ENCODE measurements at places on chromosomes 7 and 10.

GRCh38 chr7:1045069-1046063 lies 1.0 kb downstream of the GPR146 start:
- DNase-seq, result no peak

DNA sequence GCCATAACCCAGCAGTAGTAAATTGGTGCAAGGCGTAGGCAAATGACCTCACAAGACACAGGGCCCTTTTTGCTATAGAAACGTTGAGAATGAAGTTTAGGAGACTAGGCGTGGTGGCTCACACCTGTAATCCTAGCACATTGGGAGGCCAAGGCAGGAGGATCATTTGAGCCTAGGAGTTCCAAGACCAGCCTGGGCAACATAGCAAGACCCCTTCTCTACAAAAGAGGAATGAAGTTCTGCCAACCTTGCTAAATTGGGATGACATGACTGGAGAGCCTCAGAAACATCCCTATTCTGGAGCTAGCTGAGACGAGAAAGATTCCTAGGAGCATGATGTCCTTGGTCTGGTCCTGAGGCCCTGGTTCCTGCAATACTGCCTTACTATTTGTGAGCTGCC lies 20.6 kb downstream of the CDK1 start:
- DNase-seq, result no peak

DNA sequence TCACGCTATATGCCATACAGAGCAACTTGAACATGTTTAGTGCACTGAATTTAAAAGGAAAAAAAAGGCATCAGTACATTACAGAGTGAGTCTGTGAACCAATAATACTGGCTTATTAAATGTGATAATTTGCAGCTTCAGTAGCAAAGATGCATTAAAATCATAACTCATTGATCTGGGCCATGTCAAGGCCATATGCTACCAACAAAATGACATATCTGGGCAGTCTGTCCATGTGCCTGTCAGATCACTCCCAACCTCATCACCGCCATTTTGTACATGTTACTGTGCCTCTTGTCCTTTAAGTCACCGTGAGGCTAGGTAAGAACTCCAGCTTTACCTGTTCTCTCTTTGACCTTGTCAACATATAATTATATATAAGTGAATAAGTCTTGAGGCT lies 307.4 kb upstream of the LRGUK start:
- DNase-seq, result no peak

DNA sequence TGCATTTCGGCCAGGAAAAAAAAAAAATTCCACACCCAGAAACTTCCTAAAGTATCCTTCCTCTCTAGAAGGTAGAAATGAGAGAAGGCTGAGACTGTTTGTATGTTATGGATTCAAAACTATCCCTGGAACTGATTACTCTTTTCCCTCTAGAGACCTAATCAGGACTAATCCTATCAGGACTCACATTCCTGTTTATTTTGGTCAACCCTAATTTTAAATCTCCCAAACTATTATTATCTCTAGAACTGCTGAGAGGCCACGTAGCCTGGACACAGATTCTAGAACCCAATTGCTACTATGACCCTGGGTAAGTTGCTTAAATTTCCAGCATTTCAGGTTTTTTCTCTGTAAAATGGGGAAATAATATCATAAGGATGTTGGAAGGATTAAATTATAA lies 346.8 kb upstream of the MEOX2 start:
- DNase-seq, result no peak

- no peak for DNase-seq
Measured at GRCh38 chr10:32197423-32197822, 141.2 kb upstream of the KIF5B start.

DNA sequence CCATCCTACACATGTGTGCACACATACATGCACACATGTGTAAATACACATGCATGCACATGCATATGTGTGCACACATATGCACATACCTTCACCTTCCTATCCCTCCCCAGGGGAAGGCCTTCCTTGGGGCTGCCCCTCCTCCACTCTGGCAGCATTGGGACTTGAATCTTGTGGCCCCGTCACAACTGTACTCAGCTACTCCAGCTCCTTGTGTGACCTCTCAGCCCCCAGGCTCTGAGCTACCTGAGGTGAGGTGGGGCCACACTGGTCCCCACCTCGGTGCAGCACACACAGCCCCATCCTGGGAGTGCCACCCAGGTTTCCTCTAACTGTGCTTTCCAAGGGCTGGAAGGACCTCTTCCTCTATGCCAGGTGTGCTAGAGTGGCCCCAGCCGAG lies 116.0 kb downstream of the LHPP start:
- no peak for DNase-seq

GRCh38 chr7:145909991-145910513 lies 206.5 kb upstream of the CNTNAP2 start:
- DNase-seq, result no peak

DNA sequence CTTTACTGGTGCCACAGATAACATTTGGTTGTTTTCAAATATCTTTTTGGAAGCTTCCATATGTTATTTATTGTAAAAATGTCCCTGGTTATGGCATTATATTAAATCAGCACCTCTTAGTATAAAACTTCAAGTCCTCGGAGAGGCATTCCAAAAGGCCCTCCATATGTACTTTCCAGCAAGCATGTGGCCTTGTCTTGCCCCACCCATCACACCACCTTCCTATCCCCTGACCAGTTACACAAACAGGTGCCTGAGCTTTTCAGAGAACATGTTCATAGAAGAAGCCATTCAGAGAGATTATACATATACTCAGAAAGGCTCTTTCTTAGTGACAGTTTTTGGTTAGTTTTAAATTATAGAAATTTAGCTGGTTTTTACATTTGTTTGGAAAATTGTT lies 92.4 kb upstream of the PRKG1 start:
- no peak for DNase-seq

DNA sequence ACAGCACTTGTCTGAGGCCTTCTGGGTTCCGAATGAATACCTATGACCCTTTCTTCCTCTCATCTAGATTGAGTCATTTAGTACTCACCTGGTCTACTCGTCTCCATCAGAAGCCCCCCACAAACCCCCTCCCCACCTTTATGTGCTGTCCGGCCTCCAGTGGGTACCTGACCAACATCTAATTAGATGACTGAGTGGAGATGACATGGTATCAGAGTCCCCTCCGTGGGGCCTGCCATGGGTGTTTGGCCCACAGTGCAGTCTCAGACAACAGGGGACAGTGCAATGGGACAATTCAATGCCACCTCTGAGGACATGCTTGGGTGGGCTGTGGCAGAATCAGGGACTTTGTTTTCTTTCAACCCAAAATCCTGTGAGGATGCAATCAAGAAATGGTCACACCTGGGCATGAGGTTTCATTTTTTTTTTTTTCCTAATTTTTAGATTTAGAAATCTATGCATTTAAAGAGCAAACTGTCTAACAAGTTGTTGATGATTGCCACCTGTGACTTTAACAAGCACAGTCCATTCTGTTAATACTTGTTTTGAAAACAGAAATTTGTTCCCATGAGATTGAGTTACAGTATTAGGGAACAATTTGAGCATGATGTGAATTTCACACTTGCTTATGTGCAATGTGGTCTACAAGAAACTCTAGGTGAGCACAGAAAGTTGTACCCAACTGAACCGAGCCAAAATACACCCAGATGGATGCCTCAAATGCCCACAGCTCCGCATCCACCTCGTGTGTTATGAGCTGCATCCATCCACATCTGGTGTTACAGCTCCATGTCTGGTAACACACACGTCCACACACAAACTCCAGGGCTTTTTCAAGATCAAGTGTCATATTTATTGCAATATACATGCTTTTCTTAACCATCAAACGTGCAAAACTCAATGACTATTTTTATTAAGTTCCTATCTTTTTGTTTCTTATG lies 27.5 kb downstream of the GPRIN2 start:
- DNase-seq, result no peak

DNA sequence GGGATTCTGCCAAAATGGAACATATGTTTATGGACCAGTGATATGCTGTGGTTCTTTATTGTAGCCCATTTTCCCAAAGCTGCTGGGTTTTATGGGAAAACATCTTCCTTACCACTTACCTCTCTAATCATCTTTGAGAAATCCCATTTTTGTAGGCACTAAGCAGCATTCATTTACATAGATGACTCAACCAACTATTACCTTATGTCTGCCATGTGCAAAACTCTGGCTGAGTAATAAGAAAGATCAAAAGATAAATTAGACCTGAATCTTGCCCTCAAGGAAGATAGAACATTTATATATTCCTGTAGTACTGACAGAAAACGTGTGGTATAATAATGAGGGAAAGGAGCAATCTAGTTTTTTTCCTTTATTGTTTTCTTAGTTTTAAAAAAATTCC lies 24.3 kb downstream of the CBLL1 start:
- no peak for DNase-seq

GRCh38 chr10:112687647-112688046 lies 240.6 kb downstream of the VTI1A start:
- no peak for DNase-seq

GRCh38 chr10:60350400-60350799 lies 39.3 kb downstream of the ANK3 start:
- no peak for DNase-seq

DNA sequence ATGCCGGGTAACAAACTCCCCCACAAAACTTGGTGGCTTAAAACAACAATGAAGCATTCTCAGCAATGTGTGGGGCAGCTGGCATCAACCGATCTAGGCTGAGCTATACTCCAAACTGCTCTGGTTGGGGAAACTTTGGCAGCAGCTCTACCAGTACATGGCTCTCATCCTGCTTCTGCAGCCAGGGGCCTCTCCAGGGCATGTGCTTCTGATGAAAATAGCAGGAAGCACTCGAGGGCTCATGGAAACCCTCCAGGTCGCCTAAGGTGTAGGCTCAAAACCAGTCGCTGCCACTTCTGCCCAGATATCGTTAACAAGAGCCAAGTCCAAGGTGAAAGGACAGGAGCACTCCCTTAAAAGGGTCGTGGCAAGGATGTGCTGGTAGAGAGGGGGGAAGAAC lies 134.1 kb downstream of the TEX36 start:
- DNase-seq, result no peak

- no peak for DNase-seq
Measured at GRCh38 chr10:67666416-67667034, 29.5 kb downstream of the CTNNA3 start.

GRCh38 chr10:18008986-18009385 lies 57.3 kb downstream of the SLC39A12 start:
- no peak for DNase-seq

GRCh38 chr7:3065724-3066143 lies 22.1 kb upstream of the CARD11 start:
- no peak for DNase-seq

DNA sequence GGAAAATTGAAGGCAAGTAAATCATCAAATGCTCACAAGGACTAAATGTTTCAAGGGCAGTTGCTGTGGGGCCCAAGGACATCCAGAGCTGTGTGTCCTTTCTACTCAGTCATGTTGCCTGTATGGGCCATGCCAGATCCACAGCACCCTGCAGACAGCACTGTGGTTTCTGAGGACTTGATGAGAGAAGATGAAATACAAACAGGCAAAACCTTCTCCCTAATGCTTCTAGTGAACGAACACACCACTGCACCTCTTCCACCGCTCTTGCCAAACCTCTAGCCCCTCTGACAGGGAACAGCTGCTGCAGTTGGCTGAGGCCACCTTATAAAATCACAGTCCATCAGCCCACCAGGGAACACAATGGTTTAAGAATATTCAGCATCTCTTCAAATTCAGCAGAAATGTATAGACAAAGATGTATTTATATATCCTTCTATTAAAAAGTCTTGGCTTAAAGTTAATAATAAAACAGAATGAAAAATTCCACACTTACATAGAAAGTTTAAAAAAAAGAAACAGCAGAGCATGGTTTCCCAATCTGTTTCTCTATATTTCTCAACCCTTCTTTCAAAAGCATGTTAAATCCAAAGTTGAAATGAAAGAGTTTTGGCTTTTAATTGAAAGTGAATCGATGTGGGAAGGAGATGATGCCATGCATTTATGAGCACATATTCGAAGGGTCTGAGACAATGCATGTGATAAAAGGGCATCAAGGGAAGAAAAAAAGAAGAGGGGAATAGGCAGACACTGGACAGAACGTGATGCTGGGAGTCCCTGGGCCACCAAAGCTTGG lies 14.0 kb downstream of the CYP3A7 start:
- no peak for DNase-seq

GRCh38 chr7:50125766-50126165 lies 32.7 kb upstream of the ZPBP start:
- DNase-seq, result no peak

- DNase-seq, result no peak
Measured at GRCh38 chr10:28744069-28744768, 66.9 kb downstream of the BAMBI start.

GRCh38 chr7:143176128-143176527 lies 7.1 kb upstream of the TAS2R39 start:
- no peak for DNase-seq

DNA sequence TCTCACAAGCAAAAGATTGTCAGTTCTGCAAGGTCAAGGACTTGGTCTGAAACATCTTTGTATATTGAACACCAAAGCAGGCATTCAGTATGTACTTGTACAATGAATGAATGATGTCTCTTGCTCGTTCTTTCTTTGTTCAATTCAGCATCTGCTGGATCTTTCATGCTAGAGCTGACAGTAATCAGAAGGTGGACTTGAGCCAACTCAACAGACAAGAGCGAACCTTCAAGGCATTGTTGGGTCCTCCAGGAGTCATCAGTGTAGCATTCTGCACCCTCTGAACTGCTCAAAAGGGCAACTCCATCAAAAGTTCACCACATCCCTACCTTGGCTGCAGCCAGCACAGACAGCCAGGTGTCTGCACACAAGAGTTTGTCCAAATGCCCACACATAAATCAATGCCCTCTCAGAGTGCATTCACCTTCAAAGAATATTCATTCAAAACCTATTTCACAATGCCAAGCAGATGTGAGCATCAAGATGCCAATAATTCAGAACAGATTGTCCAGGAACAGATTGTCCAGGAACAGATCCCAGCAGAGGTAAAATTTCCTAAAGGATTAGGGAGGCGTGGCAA lies 386.7 kb downstream of the CALN1 start:
- DNase-seq, result no peak

GRCh38 chr7:105666324-105666723 lies 85.0 kb upstream of the EFCAB10 start:
- DNase-seq, result no peak

All from stimulated activated CD4-positive, alpha-beta T cell treated with anti-CD3 and anti-CD28 coated beads, Interleukin-15, amount 100 ng/mL, for 48 hours (primary cell).